ENCODE measurements at places on chromosomes 6 and 20.

DNA sequence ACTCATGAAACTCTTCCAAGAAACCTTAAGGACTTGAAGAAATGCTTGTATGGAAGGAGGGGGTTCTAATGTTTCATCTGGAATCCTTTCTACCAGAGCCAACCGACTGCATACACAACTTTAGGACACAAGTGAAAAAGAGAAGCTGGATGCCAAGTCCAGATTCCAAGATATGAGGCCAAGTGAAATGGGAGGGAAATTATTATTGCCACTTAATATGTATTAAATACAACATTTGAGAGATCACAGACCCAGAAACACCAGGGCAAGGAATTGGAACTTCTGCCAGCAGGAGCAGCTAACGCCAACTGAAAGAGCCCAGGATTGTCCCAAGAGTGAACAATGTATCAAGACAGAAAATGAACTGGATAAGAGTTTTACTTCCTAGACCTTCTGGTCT, 144.2 kb downstream of the ARHGAP18 start:
- DNase-seq, result no peak

DNA sequence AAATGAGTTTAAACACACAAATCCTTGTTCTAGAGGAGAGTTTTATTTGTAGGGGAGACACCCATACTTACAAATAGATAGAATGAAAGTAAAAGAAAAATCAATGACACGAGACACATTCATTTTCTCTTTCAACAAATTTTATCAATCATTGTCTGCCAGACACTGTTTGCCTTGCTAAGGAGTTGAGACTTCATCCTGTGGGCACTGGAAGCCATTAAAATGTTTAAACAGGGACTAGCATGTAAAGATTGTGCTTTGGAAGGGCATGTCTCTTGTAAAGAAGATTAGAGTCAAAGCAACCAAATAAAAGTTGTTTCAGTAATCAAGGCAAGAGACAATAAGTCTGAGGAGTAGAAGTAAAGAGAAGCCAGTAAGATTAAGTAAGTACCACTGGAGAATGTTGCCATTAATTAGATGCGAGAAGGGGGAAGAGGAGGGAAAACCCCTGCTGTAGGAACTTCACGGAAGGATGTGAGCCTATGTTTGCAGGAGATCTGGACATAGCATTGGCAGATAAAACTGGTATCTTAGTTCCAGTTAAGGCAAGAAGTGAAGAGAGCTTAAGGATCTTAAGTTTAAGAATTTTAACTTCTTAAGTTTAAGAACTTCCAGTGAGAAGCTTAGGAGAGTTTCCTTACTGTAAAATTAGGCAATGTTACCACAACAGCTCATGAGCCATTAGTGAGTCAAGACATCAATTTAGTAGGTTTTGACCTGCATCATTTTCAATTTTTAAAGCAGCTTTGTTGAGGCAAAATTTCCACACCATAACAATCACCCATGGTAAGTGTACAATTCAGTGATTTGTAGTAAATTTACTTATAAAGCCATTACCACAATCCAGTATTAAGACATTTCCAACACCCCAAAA, 117.0 kb upstream of the UST start:
- no peak for DNase-seq

DNA sequence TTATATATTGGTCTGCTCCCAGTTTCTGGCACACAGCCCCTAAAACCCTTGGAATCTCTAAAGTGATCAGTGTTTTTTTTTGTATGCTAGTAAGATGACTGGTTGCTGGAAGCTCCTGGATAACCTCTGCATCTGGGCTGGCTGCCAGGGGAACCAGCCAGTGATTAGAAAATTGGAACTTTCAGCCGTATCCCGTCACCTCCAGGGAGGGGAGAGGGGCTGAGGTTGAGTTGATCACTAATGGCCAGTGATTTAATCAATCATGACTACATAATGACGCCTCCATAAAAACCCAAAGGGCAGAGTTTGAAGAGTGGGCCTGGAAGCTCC, 48.0 kb upstream of the NOP56 start:
- no peak for DNase-seq

GRCh38 chr6:24980507-24981385, 45.0 kb upstream of the RIPOR2 start:
- DNase-seq, result peak; percentile 77

DNA sequence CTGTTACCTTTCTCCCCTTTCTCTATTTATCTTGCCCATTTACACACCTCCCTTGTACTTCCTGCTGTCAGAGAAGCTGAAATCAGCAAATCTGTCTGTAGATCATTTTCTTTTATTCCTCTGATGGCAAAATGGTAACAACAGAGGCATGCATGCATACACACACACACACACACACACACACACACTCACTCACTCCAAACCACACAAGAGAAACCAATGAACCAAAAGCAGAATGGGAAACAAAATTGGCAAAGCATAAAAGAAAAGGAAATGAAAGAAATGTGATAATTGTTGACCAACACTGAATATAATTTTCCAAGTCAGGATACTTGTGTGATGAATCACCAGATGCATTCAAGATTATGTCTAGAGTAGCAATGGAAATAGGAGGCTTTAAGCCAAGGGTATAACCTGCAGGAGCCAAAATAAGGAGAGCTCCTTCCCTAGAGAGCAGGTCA, 172.4 kb downstream of the PLCB4 start:
- peak; percentile 69 for DNase-seq
